ENCODE measurements at places on chromosomes 6 and 20. TPM values are rescaled to one million over a fixed set of nuclear protein-coding genes. Genes with fewer than 3 reads are reported as not detected.

DNA sequence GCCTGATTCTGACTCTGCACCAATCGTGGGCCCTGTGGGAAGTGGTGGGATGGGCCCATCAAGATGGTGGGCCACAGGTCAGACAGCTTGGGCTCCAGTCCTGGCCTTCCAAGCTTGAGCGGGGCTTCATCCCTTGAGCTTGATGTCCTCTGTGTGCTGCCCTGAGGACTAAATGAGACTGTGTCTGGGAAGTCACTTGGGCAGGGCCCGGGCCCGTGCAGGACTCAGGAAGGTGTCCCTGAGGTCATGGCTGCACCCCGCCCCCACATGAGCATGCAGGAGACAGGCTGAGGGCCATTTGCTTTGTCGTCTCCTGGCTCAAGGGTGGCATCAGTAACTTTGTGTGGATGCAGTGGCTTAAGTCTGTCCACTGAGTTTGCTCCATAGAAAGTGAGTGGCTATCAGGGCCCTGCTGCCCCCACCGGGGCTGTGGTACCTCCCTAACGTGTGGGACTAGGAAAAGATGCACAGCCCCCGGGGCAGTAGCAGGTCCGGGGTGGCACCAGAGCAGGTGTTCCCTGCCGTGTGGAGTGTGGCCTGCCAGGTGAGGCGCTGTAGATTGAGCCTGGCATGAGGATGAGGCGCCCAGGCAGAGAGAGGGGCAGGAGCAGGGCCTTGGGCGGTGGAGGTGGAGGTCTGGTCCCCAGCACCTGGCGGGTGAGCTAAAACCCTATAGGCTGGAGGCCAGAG, 298.6 kb downstream of the TAF4 start:
- no peak for DNase-seq
- no peaks in the 10 kb centered on the region for H3K36me3 ChIP-seq
- H3K27me3 ChIP-seq, result peaks cover 71% of the 10 kb centered on the region
- no peak overlapping the region for H3K27ac ChIP-seq

DNA sequence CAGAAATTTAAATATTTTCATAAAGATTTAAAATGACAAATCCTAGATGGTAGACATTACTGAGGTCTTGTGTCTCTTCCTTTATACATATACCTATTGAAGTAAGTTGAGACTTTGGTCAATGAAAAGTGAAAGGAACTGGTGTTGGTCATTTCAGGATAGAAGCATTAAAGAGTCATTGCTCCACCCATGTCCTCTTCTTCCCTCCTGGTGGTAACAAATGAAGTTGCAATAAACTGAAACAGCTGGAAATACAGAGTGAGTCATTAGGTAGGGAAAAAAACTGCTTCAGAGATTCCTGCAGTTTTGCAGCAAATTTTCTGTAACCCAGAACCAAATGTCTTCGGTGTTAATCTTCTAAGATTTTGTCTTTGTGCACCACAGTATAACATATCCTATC, 448.0 kb downstream of the EYS start:
- H3K4me3 ChIP-seq, result no peak overlapping the region
- H3K27me3 ChIP-seq, result no peaks in the 10 kb centered on the region
- no peaks in the 10 kb centered on the region for H3K36me3 ChIP-seq
- no peak overlapping the region for H3K27ac ChIP-seq
- no peaks in the 10 kb centered on the region for H3K4me1 ChIP-seq
- DNase-seq, result peak; percentile 45

DNA sequence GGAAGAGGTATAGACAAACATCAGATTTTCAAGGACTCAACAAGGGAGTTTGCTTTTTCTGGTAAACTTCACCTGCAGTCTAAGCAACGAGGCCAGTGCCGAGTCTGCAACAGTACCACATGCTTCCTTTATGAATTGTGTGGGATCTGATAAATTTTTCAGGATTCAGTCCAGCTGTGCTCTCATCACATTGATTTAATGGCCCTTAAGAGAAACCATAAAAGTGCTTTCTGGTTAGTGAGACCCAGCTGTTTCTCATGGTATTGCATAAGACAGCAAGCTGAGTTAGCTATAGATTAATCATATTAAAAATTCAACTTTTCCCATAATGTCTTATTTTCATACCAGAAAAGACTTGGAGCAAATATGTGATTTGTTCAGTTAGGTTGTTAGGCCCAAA, 291.4 kb downstream of the CENPW start:
- no peaks in the 10 kb centered on the region for H3K36me3 ChIP-seq
- no peak overlapping the region for H3K27ac ChIP-seq
- no peak for DNase-seq
- no peak overlapping the region for H3K4me3 ChIP-seq
- H3K27me3 ChIP-seq, result no peaks in the 10 kb centered on the region
- H3K4me1 ChIP-seq, result no peaks in the 10 kb centered on the region

DNA sequence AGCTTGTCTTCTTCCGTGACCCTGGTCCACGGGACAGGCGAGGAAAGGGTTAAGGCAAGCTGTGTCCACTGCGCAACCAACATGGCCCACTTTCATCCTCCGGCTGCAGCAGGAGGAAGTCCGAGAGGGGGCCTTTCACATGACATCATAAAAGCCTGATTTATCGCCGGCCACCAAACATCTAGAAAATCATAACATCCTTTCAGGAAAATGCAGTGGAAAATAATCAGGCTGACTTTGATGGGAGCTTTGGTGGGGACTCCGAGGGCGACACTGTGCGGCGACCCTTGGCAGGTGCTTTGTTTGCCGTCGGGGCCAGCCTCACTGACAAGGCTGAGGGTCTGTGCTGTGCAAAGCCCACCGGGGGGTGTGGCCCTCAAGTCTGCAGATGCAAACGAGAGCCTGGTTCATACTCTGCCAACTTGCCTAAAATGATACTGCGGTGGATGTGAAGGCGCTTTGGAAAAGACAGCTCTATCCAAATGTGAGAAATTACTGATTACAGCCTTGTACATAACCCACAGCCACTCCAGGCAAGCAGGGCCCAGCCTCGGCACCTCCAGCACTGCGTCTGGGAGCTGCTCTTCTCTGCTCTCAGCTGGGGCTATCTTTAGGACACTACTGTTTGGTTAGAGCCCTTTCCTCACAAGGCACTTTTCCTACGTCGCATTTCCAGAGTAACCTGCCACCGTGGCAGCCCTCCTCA, 25.7 kb downstream of the FOXC1 start:
- no peaks in the 10 kb centered on the region for H3K27me3 ChIP-seq
- no peaks in the 10 kb centered on the region for H3K36me3 ChIP-seq
- 0 out of 2 replicates have a peak, but pooled peaks cover 2% of the 10 kb centered on the region for H3K4me1 ChIP-seq
- DNase-seq, result no peak
- no peak overlapping the region for H3K4me3 ChIP-seq
- H3K27ac ChIP-seq, result no peak overlapping the region

- H3K4me3 ChIP-seq, result no peak overlapping the region
- H3K27me3 ChIP-seq, result no peaks in the 10 kb centered on the region
- peaks cover 4% of the 10 kb centered on the region for H3K4me1 ChIP-seq
- DNase-seq, result no peak
These were observed 1.6 kb upstream of the ZSCAN12 start for GRCh38 chr6:28401172-28401571.

- H3K4me1 ChIP-seq, result no peaks in the 10 kb centered on the region
- no peak for DNase-seq
- no peaks in the 10 kb centered on the region for H3K36me3 ChIP-seq
- H3K27me3 ChIP-seq, result no peaks in the 10 kb centered on the region
These were observed 9.3 kb upstream of the GFOD1 start for GRCh38 chr6:13496513-13497190.

- H3K4me3 ChIP-seq, result no peak overlapping the region
- H3K27ac ChIP-seq, result peak overlapping the region; percentile 15
- peaks cover 12% of the 10 kb centered on the region for H3K4me1 ChIP-seq
- H3K27me3 ChIP-seq, result no peaks in the 10 kb centered on the region
- DNase-seq, result peak; percentile 73
These were observed 40.3 kb downstream of the PLCG1 start for GRCh38 chr20:41177636-41178035.

GRCh38 chr20:21101453-21101931, 4.7 kb downstream of the LINC00237 start:
- no peak overlapping the region for H3K4me3 ChIP-seq
- no peak for DNase-seq
- no peaks in the 10 kb centered on the region for H3K27me3 ChIP-seq

DNA sequence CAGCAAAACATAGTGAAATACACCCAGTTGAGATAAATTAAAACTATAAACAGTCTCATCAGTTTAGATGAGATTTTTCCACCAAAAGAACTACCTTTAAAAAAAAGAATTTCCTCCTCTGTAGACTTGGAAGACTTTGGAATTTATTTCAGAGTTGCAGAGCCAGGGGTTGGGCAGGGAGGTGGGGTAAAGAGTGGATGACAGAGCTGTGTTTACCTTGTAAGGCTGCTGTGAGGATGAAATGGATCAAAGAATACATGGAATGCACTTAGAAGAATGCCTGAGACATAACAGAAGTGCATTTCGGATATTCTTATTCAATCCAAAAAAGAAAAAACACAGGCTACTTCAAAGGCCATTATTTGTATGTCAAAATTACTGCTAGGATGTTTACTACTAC, 6.4 kb upstream of the LY86 start:
- no peak overlapping the region for H3K4me3 ChIP-seq
- no peaks in the 10 kb centered on the region for H3K27me3 ChIP-seq
- H3K27ac ChIP-seq, result no peak overlapping the region
- no peak for DNase-seq

- H3K27ac ChIP-seq, result no peak overlapping the region
- no peak overlapping the region for H3K4me3 ChIP-seq
- H3K4me1 ChIP-seq, result peaks cover 8% of the 10 kb centered on the region
- no peaks in the 10 kb centered on the region for H3K27me3 ChIP-seq
- DNase-seq, result no peak
These were observed 5.1 kb downstream of the BTN2A2 start for GRCh38 chr6:26388014-26388413.

DNA sequence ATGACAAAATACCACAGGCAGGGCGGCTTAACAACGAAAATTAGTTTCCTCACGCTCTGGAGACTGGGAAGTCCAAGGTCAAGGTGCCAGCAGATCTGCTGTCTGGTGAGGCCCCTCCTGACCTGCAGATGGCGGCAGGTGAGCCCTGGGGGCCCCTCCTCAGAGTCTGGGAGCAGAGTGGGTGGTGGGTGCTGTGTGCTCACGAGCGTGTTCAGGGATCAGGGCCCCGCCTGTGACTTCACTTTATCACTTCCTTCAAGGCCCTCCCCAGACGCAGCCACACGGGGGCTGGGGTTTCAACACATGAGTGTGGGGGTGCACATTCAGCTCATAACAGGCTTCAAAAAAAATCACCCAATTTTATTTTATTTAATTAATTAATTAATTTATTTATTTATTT, 39.3 kb downstream of the SLC2A4RG start:
- H3K27ac ChIP-seq, result no peak overlapping the region
- no peaks in the 10 kb centered on the region for H3K27me3 ChIP-seq
- no peaks in the 10 kb centered on the region for H3K4me1 ChIP-seq
- DNase-seq, result no peak
- H3K36me3 ChIP-seq, result no peaks in the 10 kb centered on the region

GRCh38 chr6:25903467-25904099, 26.9 kb downstream of the SLC17A2 start:
- no peak overlapping the region for H3K27ac ChIP-seq
- no peak overlapping the region for H3K4me3 ChIP-seq
- H3K4me1 ChIP-seq, result no peaks in the 10 kb centered on the region
- no peaks in the 10 kb centered on the region for H3K36me3 ChIP-seq

- no peaks in the 10 kb centered on the region for H3K4me1 ChIP-seq
- no peaks in the 10 kb centered on the region for H3K27me3 ChIP-seq
- no peak overlapping the region for H3K4me3 ChIP-seq
These were observed 31.8 kb downstream of the ACSS1 start for GRCh38 chr20:25025986-25026605.

GRCh38 chr6:20211941-20212391, 303 bp downstream of the MBOAT1 start:
- DNase-seq, result no peak
- H3K4me3 ChIP-seq, result peak overlapping the region; percentile 79
- peak overlapping the region; percentile 55 for H3K27ac ChIP-seq
- H3K4me1 ChIP-seq, result no peaks in the 10 kb centered on the region
- H3K27me3 ChIP-seq, result no peaks in the 10 kb centered on the region
- no peaks in the 10 kb centered on the region for H3K36me3 ChIP-seq

- no peaks in the 10 kb centered on the region for H3K27me3 ChIP-seq
- H3K27ac ChIP-seq, result no peak overlapping the region
- no peaks in the 10 kb centered on the region for H3K36me3 ChIP-seq
- no peak for DNase-seq
- 0 out of 2 replicates have a peak, but pooled peaks cover 4% of the 10 kb centered on the region for H3K4me1 ChIP-seq
- no peak overlapping the region for H3K4me3 ChIP-seq
These were observed 162.6 kb upstream of the SNX9 start for GRCh38 chr6:157660414-157660813.

- H3K4me1 ChIP-seq, result no peaks in the 10 kb centered on the region
- no peaks in the 10 kb centered on the region for H3K36me3 ChIP-seq
- DNase-seq, result no peak
- H3K27me3 ChIP-seq, result no peaks in the 10 kb centered on the region
- H3K4me3 ChIP-seq, result no peak overlapping the region
These were observed 445.6 kb upstream of the SOX4 start for GRCh38 chr6:21147995-21148394.

DNA sequence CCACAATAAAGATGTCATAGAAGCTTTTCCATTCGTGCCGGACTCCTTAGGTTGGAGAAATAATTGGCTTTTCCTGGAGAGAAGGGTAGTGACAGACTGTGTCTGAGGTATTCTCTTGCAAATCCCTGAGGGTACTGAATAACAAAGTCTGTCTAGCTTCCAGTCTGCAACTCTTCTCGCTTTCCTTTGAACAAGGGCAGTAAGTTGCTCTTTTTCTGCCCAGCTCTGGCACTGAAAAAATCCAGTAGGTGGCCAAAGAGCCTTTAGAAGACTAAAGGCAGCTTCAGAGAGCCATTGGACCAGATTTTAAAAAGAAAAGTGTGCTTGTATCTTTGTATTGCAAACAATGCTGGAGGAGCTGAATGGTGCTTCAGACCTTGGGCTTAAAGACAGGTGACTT, 20.7 kb upstream of the RREB1 start:
- no peak overlapping the region for H3K27ac ChIP-seq
- H3K27me3 ChIP-seq, result no peaks in the 10 kb centered on the region
- no peaks in the 10 kb centered on the region for H3K36me3 ChIP-seq
- H3K4me3 ChIP-seq, result no peak overlapping the region
- no peaks in the 10 kb centered on the region for H3K4me1 ChIP-seq

The IL17F gene
- not detected for total RNA-seq

The OR2B6 gene
- total RNA-seq, result not detected

The CST4 gene
- total RNA-seq, result not detected

The SAMD10 gene
- total RNA-seq, result 0.08 TPM
